Stimulated activated CD8-positive, alpha-beta memory T cell treated with anti-CD3 and anti-CD28 coated beads, Interleukin-7, amount 100 ng/mL, for 1 hour (primary cell): ENCODE measurements at places on chromosomes 2 and 18.

DNA sequence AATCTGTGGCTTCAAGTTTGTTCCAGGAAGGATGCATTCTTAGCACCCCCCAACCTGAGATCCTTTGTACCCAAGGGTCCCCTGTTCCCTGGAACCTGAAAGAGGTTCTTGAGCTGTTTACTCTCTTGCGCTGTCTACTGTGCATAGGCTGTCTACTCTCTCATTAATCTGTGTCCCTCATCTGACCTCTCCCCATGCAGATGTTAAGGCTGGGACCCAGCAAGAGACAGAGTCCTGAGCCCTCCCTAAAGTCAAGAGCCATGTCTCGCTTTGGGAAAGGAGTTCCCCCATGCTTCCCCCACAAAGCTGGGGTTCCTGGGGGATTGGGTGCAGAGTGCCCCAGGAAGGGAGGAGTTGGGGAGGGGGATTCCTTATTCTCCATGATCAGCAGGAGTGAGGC, 312.9 kb downstream of the CYP26B1 start:
- no peak for DNase-seq

- DNase-seq = no peak
These were observed 96.9 kb downstream of the SPP2 start for GRCh38 chr2:234147335-234147861.

GRCh38 chr18:13201292-13201691, 17.3 kb upstream of the LDLRAD4 start:
- DNase-seq = no peak

DNA sequence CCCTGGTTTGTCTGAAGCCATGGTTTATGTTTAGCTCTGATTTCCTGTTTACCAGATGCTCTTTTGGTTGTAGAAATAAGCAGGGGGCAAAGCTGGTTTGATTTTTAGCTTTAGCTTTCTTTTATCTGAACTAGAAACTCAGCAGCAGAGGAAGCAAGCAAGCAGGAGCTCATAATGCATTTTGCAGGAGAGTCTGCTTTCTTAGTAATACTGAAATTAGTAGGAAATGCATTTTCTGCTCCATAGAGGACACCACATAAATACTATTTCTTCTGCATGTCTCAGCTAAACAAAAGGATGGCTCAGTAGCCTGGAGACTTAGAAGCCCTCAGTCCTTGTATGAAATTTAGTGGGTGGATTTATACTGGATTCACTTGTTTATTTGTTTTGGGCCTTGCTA, 23.1 kb downstream of the DGUOK start:
- no peak for DNase-seq

DNA sequence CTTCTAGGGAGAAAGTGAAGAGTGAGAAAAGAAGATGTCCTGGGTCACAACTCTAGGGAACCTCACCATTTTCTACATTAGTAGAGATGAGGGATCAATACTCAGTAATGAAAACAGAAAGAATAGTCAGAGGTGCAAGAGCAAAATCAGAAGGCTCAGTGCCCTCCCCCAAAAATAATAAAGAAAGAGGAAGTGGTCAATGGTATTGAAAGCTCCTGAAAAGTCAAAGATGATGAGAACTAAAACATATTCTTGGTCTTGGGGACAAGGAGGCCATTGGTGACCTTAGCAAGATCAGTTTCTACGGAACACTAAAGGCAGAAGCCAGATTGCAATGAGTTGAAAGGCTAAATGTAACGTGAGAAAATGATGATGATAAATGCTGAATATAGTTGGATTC, 24.5 kb upstream of the MYO1B start:
- no peak for DNase-seq

DNA sequence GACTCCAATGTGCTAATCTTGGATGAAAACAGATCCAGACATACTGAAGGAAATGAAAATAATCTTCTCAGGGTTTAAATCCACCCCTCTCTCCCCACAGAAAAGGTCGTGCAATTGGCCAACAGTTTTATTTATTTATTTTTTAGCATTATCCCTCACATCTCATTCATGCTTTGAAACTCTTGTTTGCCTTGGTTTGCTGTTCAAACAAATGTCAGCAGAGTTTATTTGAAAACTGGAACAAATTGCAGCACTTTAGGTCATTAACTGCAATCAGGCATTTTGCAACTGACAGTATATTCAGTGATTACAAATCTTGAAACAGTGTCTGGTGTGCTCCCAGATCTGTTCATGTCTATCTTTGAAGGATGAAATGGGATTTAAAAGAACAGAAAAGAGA, 220.6 kb downstream of the SLC4A10 start:
- no peak for DNase-seq

GRCh38 chr2:197705912-197706838, 1.0 kb downstream of the MARS2 start:
- no peak for DNase-seq

DNA sequence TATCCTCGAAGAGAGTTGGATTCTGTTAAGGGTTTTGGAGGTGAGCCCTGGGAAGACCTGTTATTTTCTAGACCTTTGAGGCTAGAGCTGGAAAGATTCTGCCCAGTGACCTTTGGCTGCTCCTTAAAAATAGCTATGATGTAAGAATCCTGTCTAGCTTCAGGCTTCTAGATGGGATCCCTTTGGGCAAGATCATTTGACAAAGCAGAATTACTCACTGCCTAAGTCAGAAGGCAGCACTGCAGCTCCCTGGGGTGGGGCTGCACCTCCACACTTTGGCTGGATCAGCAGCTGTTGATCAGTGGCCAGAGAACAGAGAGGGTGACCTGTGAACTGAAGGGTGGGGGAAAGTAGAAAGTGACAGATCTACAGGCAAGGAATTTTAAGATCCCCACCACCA, 103.8 kb downstream of the ASAP2 start:
- DNase-seq = no peak

GRCh38 chr2:10880586-10881321, 31.0 kb upstream of the KCNF1 start:
- DNase-seq = no peak

DNA sequence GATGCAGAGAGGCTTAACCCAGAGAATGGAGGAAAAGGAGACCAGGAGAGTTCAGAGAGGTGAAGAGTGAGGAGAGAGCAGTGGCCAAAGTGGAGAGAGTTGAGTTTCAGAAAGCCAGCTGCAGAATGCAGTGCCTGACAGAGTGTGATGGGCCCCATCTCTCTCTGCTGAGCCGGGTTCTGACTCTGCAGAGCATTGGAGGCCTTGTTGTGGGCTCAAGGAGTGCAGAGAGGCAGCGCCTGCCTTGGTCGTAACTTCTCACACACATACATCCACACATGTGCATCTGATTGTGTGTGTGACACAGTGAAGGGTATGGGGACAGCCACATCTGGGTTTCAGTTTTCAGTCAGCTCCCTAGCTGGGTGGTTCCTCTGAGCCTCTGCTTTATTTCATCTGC, 58.8 kb downstream of the AGAP1 start:
- DNase-seq = no peak

DNA sequence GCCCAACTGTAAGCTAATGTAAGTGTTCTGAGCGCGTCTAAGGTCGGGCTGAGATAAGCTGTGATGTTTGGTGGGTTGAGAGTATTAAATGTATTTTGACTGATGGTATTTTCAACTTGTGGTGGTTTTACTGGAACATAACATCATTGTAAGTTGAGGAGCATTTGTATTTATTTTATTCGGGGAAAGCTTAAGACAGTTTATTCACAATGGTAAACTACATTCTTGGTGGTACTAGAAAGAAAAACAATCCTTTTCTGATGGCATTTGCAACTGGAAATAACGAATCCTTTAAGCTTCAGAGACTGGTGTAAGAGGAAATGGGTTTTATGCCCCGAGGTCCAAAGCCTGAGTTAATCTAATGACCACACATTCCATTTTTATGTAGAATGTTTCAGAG, 283.3 kb upstream of the NETO1 start:
- DNase-seq = no peak

DNA sequence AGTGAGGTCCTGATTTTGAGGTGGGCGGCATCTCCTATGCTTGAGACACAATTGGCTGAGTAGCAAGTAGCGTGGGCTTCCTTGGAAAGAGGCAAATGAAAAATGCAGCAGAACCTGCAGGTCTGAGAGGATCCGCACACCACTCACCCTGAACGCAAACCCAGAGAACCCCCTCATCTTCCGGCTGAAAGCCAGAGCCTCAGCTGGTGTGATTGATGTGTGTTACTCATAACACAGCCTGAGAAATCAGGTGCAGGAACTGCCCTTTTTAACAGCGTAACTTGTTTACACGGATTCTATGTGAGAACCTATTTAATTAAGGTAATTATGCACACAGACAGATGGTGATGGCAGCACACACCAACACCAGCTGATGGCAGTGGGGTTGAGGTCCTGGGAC, 123.4 kb downstream of the MRO start:
- DNase-seq = no peak

GRCh38 chr2:168188002-168188401, 59.4 kb downstream of the STK39 start:
- no peak for DNase-seq

DNA sequence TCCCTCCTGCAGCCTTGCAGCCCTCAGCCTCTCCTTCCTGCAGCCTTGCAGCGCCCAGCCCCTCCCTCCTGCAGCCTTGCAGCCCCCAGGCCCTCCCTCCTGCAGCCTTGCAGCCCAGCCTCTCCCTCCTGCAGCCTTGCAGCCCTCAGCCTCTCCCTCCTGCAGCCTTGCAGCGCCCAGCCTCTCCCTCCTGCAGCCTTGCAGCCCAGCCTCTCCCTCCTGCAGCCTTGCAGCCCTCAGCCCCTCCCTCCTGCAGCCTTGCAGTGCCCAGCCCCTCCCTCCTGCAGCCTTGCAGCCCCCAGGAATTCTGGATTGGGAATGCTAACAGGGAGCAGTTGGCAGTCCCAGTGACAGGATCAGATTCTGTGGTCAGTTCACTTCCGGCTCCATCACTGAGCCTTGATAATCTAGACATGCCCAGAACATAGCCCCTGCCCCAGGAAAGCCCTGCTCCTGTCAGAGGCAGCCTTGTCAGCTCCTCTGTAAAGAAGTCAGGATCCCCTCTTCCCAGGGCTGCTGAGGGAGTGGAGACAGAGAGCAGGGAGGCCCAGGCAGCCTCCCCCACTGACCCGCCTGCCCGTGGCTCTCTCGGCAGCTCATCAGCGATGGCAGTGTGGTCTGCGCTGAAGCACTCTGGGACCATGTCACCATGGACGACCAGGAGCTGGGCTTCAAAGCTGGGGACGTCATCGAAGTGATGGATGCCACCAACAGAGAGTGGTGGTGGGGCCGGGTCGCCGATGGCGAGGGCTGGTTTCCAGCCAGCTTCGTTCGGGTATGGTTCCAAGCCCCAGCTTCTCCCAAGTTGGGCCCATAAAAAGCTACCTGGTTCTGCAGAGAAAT, 54.8 kb downstream of the FAM168B start:
- no peak for DNase-seq

DNA sequence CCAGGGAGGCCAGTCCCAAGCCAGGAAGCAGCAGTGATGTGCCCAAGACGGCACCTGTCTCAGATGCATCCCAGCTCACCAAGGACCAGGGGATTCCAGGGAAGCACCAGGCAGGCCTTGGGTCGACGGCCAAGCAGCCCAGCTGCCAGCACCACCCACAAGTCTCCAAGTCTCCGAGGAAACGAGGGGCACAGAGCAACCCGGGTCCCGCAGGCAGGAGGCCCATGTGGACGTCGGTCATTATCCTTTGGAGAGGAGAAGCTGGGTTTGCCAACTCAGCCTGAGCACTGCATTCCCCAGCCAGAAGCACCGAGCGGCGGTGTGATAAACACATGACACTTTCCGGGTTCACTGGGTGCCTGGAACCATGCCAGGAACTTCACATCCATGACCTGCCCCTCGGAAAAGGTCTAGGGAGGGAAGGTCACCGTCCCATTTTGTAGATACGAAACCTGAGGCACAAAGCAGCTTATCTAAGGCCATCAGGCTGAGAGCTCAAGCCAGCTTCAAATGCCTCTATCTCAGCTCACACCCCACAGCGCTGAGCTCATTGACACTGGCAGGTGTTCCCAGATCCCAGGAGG, 104.5 kb downstream of the ZNF516 start:
- no peak for DNase-seq

DNA sequence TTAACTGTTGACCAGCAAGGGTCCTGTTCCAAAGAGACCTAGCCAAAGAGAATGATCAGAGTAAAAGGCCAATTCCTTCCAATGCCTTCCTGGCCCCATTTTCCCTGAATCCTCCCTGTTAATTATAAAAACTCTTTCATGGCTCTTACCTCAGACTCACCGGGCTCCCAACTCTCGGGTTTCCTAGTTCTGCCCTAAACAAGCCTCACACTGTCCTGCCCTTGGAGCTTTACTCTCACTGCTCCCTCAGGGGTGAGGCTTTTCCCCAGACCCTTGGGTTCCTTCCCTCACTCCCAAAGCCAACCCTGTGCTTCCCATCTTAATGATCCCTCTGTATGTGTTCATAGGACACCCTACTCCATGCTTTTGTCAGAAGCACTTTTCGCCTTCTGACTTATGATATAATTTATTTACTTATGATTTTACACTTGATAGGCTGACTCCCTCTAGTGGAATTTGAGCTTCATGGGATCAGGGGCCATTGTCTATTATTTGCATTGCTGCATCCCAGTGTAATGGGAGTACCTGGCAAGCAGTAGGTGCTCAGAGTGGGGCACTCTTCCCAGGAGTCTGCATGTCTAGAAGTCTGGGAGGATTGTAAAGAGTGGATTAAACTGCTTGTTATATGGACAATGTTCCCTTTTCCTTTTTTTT, 29.9 kb upstream of the ZNG1B start:
- DNase-seq = no peak

GRCh38 chr2:26822877-26823276, 25.1 kb upstream of the DPYSL5 start:
- DNase-seq = no peak

- no peak for DNase-seq
These were observed 261.8 kb downstream of the SPAG16 start for GRCh38 chr2:213545964-213546475.

DNA sequence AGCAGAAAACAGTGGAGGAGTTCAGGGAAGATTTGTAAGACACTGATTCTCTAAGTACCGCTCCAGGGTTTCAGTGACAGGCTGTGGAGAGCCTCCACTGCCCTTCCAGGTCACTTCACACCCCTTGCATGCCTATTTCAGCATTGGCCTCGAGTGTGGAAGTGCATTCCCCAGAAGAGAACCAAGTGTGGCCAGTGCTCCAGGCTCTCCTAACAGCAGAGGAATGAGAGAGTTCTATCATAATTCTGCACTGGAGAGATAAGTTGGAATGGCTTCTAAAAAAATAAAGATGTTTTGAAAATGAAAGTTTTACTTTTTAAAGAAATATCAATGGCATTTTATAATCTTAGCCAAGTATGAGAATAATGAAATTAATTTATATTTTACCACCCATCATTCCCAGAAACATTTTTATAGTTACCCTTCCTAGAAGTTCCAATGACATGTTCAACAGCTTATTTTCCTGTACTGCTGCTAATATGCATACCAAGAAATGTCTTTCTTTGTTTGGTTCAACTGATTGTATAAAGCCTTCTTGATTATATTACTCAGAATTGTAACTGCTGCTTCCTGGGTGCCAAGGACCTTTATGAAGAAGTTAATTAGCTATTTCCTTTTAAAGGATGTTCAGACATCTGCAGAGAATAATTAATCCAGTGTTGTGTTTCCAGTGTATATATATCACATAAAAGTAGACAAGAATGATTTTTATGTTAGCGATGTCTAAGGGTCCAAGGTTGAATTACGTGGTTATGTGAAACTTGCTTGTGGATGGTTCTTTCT, 61.0 kb upstream of the SERPINE2 start:
- DNase-seq = no peak

GRCh38 chr2:235508371-235509160, 14.7 kb downstream of the AGAP1 start:
- DNase-seq = no peak
